ENCODE measurements at places on chromosomes 2 and 18.

GRCh38 chr2:47145466-47145865 lies 9.6 kb downstream of the STPG4 start:
- DNase-seq: no peak

DNA sequence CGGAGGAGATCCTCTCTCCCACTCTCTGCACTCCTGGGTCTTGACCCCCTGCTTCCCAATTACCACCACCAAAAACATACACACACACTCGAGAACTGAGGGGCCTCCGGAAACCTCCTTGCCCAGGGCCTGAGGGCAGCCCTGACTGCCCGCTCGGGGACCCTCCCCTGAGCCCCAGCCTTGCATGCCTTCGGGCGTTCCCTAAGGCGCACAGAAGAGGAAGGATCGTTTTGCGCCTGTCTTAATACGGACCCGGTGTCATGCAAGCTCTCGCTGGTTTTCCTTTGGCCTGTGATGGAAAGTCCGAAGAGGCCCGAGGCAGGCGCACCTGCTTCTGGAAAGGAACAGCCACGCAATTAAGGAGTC lies 19.8 kb downstream of the POU3F3 start:
- DNase-seq: no peak

GRCh38 chr2:48423376-48423775 lies 106.6 kb upstream of the STON1 start:
- no peak for DNase-seq

- DNase-seq: no peak
Measured at GRCh38 chr2:212709280-212709679, 170.7 kb upstream of the ERBB4 start.

DNA sequence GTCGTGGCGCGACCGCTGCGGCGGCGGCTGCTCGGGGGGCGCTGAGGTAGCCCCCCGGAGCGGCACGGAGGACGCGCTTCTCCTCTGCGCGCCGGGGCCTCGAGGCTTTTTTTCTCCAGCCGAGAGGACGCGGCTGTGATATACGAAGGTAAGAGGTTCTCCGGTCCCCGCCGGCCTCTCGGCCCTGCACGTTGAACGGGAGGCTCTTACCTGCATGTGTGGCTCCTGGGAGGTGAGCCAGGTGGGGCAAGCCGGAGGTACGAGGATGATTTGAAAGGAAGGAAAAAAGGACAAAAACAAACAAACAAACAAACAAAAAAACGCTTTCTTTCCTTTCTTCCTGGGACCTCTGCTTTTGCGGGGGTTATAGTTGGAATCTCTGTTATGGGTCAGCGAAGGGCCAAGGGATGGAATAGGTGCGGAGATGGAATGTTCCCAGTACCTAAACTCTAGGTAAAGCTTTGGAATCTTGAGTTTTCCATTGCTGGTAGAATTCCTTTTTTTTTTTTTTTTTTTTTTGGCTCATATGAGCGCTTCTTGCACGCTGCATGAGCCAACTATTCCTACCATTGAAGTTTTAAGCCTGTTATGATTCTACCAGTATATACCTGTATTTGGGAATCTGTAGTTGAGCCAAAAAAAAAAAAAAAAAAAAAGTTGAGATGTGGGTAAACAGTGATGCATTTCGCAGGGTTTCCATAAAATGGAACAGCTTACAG lies 674 bp downstream of the PTPN4 start:
- DNase-seq: no peak

GRCh38 chr18:54250846-54251261 lies 18.5 kb upstream of the POLI start:
- DNase-seq: no peak

DNA sequence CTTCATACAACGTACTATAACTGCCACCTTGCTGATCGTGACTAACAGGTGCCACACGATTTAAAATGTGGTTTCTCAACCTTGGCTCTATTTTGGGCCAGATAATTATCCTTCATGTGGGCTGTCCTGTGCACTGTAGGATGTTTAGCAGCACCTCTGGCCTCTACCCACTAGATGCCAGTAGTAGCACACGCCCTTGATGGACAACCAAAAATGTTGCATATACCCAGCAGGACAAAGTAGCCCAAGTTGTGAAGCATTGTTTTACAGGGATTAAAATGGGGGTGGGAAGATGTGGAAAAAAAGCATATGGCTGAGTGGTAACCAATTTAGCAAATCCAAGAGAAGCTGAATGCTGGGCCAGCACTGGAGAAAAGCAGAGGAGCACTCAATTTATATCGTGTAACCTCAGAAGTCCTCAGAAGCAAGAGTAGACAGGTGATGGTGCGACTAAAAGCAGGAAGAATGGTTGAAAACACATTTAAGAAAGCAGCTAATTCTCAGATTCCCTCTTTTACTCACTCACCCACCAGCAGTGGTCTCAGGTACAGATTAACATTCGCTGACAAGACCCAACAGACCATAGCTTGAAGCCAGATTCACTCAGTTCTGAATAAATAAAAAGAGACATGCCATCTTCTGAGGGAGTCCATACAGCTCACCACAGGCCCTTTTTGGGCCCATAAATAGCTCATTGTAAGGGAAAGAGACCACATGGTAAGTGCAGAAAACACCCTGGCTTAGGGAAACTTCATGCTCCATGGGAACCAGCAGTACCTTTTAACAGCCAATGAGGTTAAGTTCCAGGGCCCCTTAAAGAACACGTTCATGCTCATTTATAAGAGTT lies 50.6 kb downstream of the RAPH1 start:
- peak; percentile 45 for DNase-seq
